ENCODE measurements at places on chromosomes 11 and 22.

- no peak for DNase-seq
Observed at GRCh38 chr11:16923987-16924386, 90.2 kb downstream of the PLEKHA7 start.

GRCh38 chr11:2825261-2825888, 60.2 kb downstream of the CDKN1C start:
- DNase-seq, result peak; percentile 26

DNA sequence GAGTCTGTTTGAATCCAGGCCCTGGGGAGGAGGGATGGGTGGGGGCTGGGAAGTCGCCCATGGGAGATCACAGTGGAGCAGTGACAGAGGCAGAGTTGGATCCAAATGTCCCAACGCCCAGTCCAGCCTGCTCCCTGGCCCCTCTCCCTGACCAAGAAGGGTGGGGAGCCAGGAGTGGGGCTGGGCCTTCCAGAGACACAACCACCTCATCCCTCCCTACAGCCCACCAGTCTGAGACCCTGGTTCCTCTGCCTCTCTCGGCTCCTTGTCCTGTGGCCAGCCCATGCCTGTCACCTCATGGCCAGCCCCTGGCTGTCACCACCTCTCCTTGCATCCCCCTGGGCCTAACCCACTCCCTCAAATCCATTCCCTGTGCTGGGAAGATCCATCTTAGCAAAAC, 71.2 kb upstream of the PRR5 start:
- no peak for DNase-seq

DNA sequence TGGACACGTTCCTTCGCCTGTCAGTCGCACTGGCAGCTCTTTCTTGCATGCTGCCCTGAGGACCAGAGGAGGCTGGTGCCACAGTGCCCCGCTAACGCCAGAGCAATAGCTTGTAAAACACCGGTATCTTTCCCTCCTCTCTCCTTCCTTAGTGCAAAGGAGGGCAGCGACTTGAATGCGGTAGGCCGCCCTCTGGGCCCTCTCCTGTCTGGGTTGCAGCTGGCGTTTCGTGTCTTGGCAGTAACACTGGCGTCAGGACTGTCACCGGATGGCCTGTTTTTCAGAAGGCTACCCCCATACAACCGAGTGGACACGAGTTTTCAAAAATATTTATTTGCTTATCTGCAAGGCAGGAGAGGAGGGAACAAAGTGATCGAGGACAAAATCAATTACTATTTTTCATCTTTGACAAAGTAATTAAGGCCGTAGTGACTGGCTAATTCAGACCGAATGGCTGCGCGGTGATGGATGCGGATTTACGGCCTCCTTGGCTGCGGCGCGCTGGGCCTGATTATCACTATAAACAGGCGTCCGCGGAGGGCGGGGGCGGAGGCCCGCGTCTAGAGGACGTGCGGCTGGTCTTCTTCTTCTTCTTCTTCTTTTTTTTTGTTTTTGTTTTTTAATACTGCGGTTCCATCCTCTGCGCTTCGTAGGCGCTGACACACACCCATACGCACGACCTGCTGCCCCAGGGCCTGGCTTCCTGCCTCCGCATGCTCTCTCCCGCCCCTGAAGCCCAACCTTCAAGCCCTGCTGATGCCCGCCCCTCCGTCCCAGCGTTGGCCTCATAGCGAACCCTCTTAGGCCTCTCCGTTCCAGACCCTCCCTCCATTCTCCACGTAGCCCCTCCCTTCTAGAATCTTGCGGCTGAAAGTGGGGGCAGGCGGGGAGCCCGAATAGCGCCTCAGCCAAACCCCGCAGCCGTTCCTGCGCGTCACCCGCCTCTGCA, 2.9 kb upstream of the SLC6A5 start:
- no peak for DNase-seq

DNA sequence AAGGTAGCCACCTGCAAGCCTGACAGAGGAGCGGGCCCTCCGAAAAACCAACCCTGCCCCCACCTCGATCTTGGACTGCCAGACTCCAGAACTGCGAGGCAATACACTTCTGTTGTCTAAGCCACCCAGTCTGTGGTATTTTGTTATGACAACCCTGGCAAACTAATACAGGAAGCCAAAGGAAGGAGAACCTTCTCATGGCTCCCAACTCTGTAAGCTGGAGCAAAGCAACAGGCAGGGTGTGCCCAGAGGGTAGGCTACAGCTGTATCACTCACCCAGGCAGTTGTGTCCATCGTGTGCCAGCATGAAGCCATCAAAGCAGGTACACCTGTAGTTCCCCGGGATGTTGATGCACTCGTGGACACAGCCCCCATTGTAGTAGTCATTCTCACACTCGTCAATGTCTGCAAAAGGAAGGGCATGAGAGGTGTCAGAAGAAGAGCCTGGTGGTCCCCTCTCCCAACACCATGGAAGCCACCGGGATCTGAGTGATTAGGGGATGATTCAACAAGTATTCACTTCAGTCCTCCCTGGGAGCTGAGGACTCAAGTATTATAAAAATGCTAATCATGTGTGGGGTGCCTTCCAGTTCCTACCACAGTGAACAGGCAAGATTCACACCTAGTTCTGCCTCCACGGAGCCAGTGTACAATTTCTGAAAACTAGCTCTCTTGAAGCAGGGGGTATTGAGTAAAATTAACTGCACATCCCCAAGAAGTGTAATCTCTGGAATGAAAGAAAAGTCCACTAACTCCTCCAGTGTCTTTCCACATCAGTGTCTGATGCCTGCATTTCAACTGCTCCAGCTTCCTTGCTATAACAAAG, 23.3 kb downstream of the SCUBE1 start:
- DNase-seq, result no peak

- no peak for DNase-seq
Observed at GRCh38 chr22:30158744-30159500, 78.7 kb downstream of the HORMAD2 start.

GRCh38 chr11:35138606-35138942, 397 bp upstream of the CD44 start:
- DNase-seq, result no peak

DNA sequence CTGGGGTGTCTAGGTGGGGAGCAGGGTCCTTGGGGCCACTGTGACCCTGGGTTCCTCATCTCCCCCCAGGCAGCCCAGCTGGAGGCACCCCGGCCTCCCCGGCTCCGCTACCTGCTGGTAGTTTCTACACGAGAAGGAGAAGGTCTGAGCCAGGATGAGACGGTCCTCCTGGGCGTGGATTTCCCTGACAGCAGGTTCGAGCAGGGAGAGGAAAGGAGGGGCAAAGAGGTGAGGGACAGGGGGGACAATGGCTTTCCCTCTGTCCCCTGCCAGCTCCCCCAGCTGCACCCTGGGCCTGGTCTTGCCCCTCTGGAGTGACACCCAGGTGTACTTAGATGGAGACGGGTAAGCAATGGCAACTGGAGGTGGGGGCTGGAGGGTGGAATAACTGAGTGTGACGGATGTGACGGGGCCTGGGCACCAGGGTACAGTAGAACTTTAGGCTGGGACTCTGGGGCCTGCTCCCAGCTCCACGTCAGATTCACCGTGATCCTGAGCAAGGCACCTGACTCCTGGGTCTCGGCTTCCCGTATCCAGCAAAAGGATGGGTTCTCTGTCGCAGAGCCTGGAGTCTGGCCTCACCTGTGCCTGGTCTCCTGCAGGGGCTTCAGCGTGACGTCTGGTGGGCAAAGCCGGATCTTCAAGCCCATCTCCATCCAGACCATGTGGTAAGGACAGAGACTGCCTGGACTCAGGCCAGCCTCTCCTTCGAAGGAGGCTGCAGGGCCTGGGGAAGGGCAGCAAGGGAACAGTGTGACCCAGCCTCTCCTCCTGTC, 3.6 kb downstream of the SSH3 start:
- no peak for DNase-seq

GRCh38 chr11:57241353-57241972, 4.4 kb upstream of the APLNR start:
- no peak for DNase-seq

DNA sequence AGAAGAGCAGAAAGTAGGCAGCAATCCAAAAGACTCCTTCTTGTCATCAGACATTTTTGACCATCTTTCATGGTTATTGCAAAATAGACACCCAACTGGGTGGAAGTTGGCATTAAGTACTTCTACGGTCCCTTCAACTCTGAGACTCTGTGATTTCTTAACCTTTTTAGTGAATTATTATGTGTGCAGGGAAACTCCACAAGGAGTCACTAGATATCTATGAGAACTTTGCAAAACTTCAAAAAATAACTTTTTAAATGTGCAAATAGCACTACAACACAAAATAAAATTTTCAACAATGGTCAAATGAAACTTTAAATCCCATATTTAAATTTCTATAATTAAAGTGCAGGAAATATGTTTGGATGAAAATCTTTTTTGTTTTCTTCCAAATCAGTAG, 88.7 kb downstream of the SLC17A6 start:
- DNase-seq, result no peak

Data from suppressor macrophage treated with lipopolysaccharide for 1 hour (primary cell).